ENCODE measurements at places on chromosomes 11 and 22. TPM values are rescaled to one million over a fixed set of nuclear protein-coding genes. Genes with fewer than 3 reads are reported as not detected.

GRCh38 chr11:110897035-110897434, 184.8 kb upstream of the ARHGAP20 start:
- no peaks in the 10 kb centered on the region for H3K36me3 ChIP-seq
- H3K4me3 ChIP-seq, result no peak overlapping the region
- no peak for DNase-seq
- no peak overlapping the region for H3K27ac ChIP-seq

GRCh38 chr11:106051103-106051502, 26.0 kb downstream of the KBTBD3 start:
- H3K36me3 ChIP-seq, result no peaks in the 10 kb centered on the region
- H3K27me3 ChIP-seq, result no peaks in the 10 kb centered on the region
- no peaks in the 10 kb centered on the region for H3K4me1 ChIP-seq

GRCh38 chr22:40113696-40114095, 64.0 kb upstream of the TNRC6B start:
- H3K27ac ChIP-seq, result no peak overlapping the region
- no peaks in the 10 kb centered on the region for H3K27me3 ChIP-seq
- H3K4me1 ChIP-seq, result no peaks in the 10 kb centered on the region
- DNase-seq, result no peak
- H3K4me3 ChIP-seq, result no peak overlapping the region
- no peaks in the 10 kb centered on the region for H3K36me3 ChIP-seq

- no peak overlapping the region for H3K4me3 ChIP-seq
- peaks cover 4% of the 10 kb centered on the region for H3K4me1 ChIP-seq
- no peaks in the 10 kb centered on the region for H3K27me3 ChIP-seq
- DNase-seq, result no peak
- H3K36me3 ChIP-seq, result no peaks in the 10 kb centered on the region
Observed at GRCh38 chr11:118691926-118692830, 12.7 kb upstream of the TREH start.

DNA sequence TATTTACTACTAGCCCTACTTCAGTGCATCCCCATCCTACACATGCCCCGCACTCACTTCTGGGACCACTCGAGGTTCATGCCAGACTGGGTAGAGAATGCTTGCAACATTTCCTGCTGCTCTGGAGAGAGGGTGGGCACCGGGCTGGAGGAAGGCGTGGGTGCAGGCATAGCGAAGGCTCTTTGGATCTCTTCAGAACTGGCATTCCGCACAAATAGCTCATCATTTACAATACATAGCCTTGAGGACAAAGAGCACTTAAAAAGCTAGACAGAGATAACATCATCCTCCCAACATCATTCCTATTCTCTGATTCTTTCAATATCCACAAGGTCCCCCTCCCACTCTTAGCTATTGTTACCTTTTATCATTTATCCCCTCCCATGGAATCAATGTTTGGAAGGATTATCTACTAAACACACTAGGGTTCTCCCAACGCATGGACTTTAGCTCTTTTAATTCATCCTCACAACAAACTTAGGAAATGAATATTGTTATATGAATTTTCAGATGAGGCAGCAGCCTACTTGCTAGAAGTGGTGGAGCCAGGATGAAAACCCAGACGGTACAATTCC, 2.5 kb upstream of the TMEM223 start:
- DNase-seq, result no peak
- no peak overlapping the region for H3K27ac ChIP-seq
- peaks cover 5% of the 10 kb centered on the region for H3K4me1 ChIP-seq
- no peaks in the 10 kb centered on the region for H3K27me3 ChIP-seq
- H3K36me3 ChIP-seq, result peaks cover 26% of the 10 kb centered on the region

GRCh38 chr11:93573184-93573583, 30.0 kb upstream of the SMCO4 start:
- DNase-seq, result no peak
- no peaks in the 10 kb centered on the region for H3K36me3 ChIP-seq
- no peaks in the 10 kb centered on the region for H3K27me3 ChIP-seq
- no peak overlapping the region for H3K4me3 ChIP-seq

DNA sequence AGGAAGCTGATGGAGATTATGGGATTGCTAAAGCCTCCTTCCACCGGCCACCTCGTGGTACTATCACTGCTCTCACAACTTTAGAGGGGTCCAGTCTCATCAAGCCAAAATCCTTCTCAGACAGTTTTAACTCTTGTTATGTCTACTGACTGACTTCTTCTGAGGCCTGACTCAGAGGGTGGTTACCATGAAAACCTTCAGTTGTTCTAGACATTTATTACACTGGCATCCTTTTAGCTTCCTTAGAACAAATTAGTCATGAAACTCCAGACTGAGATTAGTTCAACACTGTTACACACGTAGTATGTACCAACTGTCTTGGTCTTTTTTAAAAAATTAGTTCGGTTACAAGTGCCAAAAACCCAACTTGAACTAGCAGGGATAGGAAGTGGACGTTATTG, 7.5 kb downstream of the DIXDC1 start:
- H3K27ac ChIP-seq, result no peak overlapping the region
- no peaks in the 10 kb centered on the region for H3K27me3 ChIP-seq
- H3K4me1 ChIP-seq, result no peaks in the 10 kb centered on the region

GRCh38 chr11:109791337-109791736, 301.9 kb upstream of the ZC3H12C start:
- H3K27me3 ChIP-seq, result no peaks in the 10 kb centered on the region
- no peaks in the 10 kb centered on the region for H3K4me1 ChIP-seq
- no peak for DNase-seq
- H3K36me3 ChIP-seq, result no peaks in the 10 kb centered on the region
- H3K4me3 ChIP-seq, result no peak overlapping the region

GRCh38 chr22:20979243-20979809, 2.8 kb upstream of the LZTR1 start:
- H3K36me3 ChIP-seq, result no peaks in the 10 kb centered on the region
- H3K27me3 ChIP-seq, result no peaks in the 10 kb centered on the region
- no peak overlapping the region for H3K27ac ChIP-seq
- peaks cover 12% of the 10 kb centered on the region for H3K4me1 ChIP-seq

DNA sequence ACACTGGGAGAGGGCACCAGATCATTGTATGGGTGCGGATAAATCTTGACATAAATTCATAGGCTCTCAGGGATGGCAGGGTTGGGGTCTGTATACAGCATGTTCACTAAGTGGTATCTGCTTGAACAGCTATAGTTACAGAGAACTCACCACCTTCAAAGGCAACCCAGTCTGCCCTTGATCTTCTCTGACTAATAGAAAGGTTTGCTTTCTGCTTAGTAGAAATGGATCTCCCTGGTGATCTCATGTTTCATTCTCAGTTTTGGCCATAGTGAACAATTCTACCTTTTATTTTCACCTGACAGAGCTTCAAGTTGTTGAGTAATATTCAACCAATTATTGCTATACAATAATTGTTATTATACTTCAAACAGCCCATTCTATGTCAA, 32.4 kb downstream of the CNTF start:
- no peak for DNase-seq
- no peaks in the 10 kb centered on the region for H3K4me1 ChIP-seq
- no peak overlapping the region for H3K4me3 ChIP-seq
- H3K27me3 ChIP-seq, result no peaks in the 10 kb centered on the region
- H3K27ac ChIP-seq, result no peak overlapping the region
- H3K36me3 ChIP-seq, result no peaks in the 10 kb centered on the region

GRCh38 chr11:70751142-70751734, 352.9 kb downstream of the CTTN start:
- no peaks in the 10 kb centered on the region for H3K27me3 ChIP-seq
- no peak overlapping the region for H3K27ac ChIP-seq
- no peaks in the 10 kb centered on the region for H3K36me3 ChIP-seq

The AP5B1 gene
- 17.6 TPM for total RNA-seq

The FGF4 gene
- not detected for total RNA-seq

The GNAZ gene
- total RNA-seq, result 2.5 TPM

The APOA5 gene
- total RNA-seq, result 0.20 TPM

The TRABD gene
- total RNA-seq, result 116 TPM

The FADS2 gene
- 38.6 TPM for total RNA-seq
